ENCODE measurements at places on chromosomes 4 and X.

DNA sequence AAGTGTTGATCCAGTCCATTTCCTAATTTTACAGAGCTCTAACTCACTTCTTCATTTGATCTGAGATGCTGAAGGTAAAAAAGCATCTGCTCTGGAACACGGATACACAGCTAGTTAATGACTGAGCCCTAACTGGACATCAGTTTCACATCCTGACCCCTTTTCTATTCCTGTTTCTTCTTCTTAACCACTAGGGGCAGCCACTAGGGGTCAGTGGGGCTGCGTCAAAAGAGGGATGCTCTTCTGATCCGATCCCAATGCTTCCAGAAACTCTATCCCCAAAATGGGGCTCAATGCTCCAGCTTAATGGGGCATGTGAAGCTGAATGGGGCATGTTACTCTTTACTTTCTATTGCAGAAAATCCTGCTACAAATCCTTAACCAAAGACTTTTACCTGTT lies 33.4 kb upstream of the PHKA2 start:
- H3K36me3 ChIP-seq: peaks cover 1% of the 10 kb centered on the region
- no peak overlapping the region for H3K4me3 ChIP-seq
- no peak for DNase-seq
- no peaks in the 10 kb centered on the region for H3K27me3 ChIP-seq

GRCh38 chrX:8848911-8849310 lies 47.7 kb upstream of the FAM9A start:
- H3K4me3 ChIP-seq: no peak overlapping the region
- H3K4me1 ChIP-seq: peaks cover 9% of the 10 kb centered on the region
- H3K27me3 ChIP-seq: no peaks in the 10 kb centered on the region
- no peaks in the 10 kb centered on the region for H3K36me3 ChIP-seq
- no peak for DNase-seq
- no peak overlapping the region for H3K27ac ChIP-seq

- H3K4me1 ChIP-seq: peaks cover 10% of the 10 kb centered on the region
- H3K27ac ChIP-seq: no peak overlapping the region
- no peak for DNase-seq
- H3K27me3 ChIP-seq: no peaks in the 10 kb centered on the region
- H3K36me3 ChIP-seq: peaks cover 2% of the 10 kb centered on the region
Measured at GRCh38 chr4:137678796-137679195, 146.5 kb upstream of the PCDH18 start.

DNA sequence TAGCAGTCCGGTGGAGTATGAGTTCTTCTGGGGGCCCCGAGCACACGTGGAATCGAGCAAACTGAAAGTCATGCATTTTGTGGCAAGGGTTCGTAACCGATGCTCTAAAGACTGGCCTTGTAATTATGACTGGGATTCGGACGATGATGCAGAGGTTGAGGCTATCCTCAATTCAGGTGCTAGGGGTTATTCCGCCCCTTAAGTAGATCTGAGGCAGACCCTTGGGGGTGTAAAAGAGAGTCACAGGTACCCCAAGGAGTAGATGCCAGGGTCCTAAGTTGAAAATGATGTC lies 852 bp downstream of the MAGEH1 start:
- H3K36me3 ChIP-seq: no peaks in the 10 kb centered on the region
- H3K4me1 ChIP-seq: peaks cover 16% of the 10 kb centered on the region
- no peaks in the 10 kb centered on the region for H3K27me3 ChIP-seq
- peak overlapping the region; percentile 83 for H3K27ac ChIP-seq
- H3K4me3 ChIP-seq: peak overlapping the region; percentile 84

DNA sequence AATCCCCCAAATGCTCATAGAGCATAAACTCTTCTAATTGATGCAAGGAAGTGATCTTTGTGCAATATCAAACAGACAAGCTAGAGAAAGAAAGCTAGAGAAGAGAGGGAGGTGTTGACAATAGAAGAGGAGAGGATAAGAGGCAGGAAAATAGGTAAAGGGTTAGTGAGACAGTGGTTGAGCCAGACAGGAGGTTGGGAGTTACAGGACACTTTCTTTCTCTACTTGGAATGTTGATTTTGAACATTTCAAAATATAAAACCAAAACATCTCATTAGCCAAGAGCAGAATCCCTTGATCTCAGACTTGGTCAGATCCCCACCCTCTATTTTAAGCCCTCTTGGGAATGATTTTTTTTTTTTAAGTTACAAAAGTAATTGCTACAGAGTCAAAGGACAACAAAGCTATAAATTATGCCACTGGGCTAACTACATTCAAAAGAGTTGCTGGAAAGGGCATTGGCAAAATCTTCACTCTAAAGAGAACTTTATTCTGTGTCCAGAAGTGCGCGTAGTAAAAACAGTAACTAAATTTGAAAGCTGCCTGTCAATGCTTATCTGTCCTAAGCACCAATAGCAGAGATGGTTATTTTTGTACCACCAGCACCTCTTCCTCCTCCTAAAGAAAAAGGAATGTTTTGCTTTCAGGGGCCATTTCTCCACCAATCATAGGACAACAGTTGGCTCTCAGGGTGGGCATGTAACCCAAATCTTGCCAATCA lies 133.8 kb downstream of the PDGFC start:
- H3K4me3 ChIP-seq: no peak overlapping the region
- DNase-seq: no peak
- H3K4me1 ChIP-seq: peaks cover 6% of the 10 kb centered on the region
- no peak overlapping the region for H3K27ac ChIP-seq

- no peak for DNase-seq
- peaks cover 22% of the 10 kb centered on the region for H3K36me3 ChIP-seq
- no peak overlapping the region for H3K4me3 ChIP-seq
- peaks cover 5% of the 10 kb centered on the region for H3K4me1 ChIP-seq
- no peak overlapping the region for H3K27ac ChIP-seq
Measured at GRCh38 chr4:845836-846251, 19.9 kb upstream of the CPLX1 start.

- no peak overlapping the region for H3K27ac ChIP-seq
- no peak for DNase-seq
- H3K4me1 ChIP-seq: peaks cover 1% of the 10 kb centered on the region
- no peaks in the 10 kb centered on the region for H3K36me3 ChIP-seq
- no peaks in the 10 kb centered on the region for H3K27me3 ChIP-seq
Measured at GRCh38 chr4:100049872-100050271, 99.8 kb upstream of the H2AZ1 start.

DNA sequence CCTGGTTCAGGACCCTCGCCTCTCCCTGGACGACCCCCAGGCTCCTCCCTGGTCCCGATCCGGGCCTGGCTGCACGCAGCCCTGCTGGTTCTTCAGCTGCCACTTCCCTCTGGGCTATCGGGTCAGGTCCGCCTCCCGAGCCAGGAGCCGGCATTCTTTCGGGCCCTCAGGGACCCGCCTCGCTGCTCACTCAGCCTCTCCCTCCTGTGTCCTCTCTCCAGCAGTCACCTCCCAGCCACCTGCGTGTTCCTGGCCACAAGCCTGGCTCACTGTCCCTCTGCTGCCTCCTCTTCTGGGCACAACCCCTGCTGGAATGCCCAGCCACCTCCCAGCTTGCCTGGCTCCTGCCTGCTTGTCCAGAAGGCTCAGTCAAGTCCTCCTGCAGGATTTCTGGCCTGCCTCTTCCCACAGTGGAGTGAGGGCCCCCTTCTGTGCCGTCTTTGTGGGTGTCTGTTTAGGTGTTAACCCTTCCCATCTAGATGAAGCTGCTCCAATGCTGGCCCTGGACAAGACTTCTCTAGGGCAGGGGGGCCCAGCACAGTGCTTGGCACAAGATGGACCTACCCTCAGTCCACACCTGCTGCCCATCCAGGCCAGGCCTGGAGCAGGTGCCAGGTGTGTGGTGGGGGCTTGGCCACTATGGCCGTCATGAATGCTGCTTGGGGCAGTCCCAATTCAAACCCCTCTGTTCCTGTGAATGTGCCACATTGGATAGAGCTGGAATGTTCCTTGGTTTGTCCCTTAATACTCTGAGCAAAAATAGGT lies 2.2 kb downstream of the WFS1 start:
- no peak for DNase-seq
- peak overlapping the region; percentile 83 for H3K4me3 ChIP-seq
- H3K4me1 ChIP-seq: peaks cover 42% of the 10 kb centered on the region
- H3K27ac ChIP-seq: no peak overlapping the region
- peaks cover 6% of the 10 kb centered on the region for H3K27me3 ChIP-seq
- H3K36me3 ChIP-seq: no peaks in the 10 kb centered on the region

DNA sequence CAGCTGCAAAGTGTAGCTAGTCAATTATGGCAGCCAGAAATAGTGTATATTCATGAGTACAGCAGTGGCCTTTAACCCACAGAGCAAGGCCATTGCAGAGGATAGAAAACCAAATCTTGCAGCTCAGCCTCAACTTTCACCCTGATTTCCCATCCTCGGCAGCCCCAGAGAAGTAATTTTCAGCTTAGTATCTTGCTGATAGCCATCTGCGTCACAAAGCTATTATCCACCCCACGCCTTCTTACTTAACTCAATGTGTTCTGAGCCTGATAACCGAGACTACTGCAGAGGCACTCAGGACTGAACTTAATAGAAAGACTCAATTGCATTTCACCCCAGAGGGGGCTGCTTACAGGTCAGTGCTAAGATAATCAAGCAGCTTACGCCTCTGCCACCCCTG lies 174.5 kb upstream of the MAOA start:
- no peaks in the 10 kb centered on the region for H3K36me3 ChIP-seq
- H3K4me1 ChIP-seq: no peaks in the 10 kb centered on the region
- DNase-seq: no peak

- DNase-seq: no peak
- no peaks in the 10 kb centered on the region for H3K36me3 ChIP-seq
- H3K27ac ChIP-seq: no peak overlapping the region
Measured at GRCh38 chr4:133929531-133930239, 271.9 kb downstream of the PABPC4L start.

DNA sequence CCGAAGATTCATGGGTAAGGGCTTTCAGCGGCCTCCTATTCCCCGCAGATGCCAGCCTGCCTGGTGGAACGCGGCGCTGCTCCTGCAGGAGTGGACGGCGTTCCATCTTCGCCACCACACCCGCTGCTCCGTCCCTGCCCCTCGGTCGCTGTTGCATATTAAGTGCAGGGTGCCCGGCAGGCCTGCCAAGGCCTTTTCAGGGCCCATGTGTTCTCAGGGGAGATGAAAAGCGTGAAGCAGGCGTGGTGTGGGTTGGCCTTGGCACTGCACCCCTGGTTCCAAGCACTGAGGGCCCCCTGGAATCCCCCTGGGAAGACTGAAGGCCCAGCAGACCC lies 52.0 kb downstream of the SORCS2 start:
- H3K36me3 ChIP-seq: no peaks in the 10 kb centered on the region
- no peak overlapping the region for H3K27ac ChIP-seq
- DNase-seq: no peak
- peaks cover 11% of the 10 kb centered on the region for H3K4me1 ChIP-seq
- no peaks in the 10 kb centered on the region for H3K27me3 ChIP-seq

GRCh38 chr4:100590325-100590724 lies 72.5 kb upstream of the EMCN start:
- no peak overlapping the region for H3K27ac ChIP-seq
- peaks cover 2% of the 10 kb centered on the region for H3K27me3 ChIP-seq
- H3K36me3 ChIP-seq: no peaks in the 10 kb centered on the region
- H3K4me1 ChIP-seq: peaks cover 20% of the 10 kb centered on the region

GRCh38 chrX:108299101-108299591 lies 139.1 kb downstream of the COL4A6 start:
- peaks cover 50% of the 10 kb centered on the region for H3K4me1 ChIP-seq
- H3K27ac ChIP-seq: peak overlapping the region; percentile 96
- no peaks in the 10 kb centered on the region for H3K27me3 ChIP-seq
- no peak overlapping the region for H3K4me3 ChIP-seq

DNA sequence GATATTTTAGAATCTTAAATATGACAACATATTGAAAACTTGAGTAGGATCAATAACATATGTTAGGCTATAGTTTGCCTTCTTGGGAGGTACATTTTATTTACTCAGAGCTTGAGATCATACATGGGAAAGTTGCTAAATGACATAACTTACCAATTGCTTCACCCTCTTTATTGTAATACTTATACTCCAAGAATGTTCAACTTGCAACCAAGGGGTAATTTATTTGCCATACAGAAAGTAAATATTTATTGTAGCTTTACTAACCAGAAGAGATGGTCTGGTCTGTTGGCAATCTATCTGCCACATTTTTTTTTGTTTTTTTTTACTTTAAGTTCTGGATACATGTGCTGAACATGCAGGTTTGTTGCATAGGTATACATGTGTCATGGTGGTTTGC lies 426.6 kb downstream of the ARHGAP24 start:
- no peaks in the 10 kb centered on the region for H3K4me1 ChIP-seq
- H3K27me3 ChIP-seq: no peaks in the 10 kb centered on the region
- no peak overlapping the region for H3K27ac ChIP-seq
- no peak overlapping the region for H3K4me3 ChIP-seq
- DNase-seq: no peak
- no peaks in the 10 kb centered on the region for H3K36me3 ChIP-seq

- no peak overlapping the region for H3K27ac ChIP-seq
- DNase-seq: no peak
- no peak overlapping the region for H3K4me3 ChIP-seq
- peaks cover 2% of the 10 kb centered on the region for H3K4me1 ChIP-seq
- peaks cover 5% of the 10 kb centered on the region for H3K27me3 ChIP-seq
Measured at GRCh38 chr4:89161841-89162240, 50.5 kb downstream of the TIGD2 start.

- H3K27me3 ChIP-seq: no peaks in the 10 kb centered on the region
- no peaks in the 10 kb centered on the region for H3K36me3 ChIP-seq
- no peak for DNase-seq
- H3K4me1 ChIP-seq: no peaks in the 10 kb centered on the region
Measured at GRCh38 chr4:13190093-13190721, 293.9 kb downstream of the RAB28 start.

- H3K27me3 ChIP-seq: no peaks in the 10 kb centered on the region
- no peak for DNase-seq
- no peak overlapping the region for H3K27ac ChIP-seq
- H3K4me1 ChIP-seq: peaks cover 24% of the 10 kb centered on the region
Measured at GRCh38 chr4:155491336-155492120, 114.8 kb upstream of the MAP9 start.

DNA sequence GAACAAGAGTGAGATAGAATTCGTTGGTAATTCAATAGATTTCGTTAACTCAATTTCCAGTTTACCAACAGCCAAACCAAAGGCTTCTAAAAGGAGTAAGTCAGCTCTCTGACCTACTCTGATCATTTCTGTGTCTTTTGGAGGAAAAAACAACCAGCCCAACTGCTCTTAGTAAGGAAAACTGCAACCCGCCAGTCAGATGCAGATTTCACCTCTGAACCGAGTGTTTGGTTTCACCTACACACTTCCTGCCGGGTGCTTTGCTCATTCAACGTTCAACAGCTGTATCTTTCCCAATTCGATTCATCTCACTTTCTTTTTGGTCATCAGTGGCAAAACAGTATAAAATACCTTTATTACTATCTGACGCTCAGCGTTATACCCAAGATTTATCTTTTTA lies 24.5 kb downstream of the TMSB4X start:
- DNase-seq: no peak
- peak overlapping the region; percentile 53 for H3K27ac ChIP-seq
- no peak overlapping the region for H3K4me3 ChIP-seq
- no peaks in the 10 kb centered on the region for H3K27me3 ChIP-seq
